ACHN (cell line): ENCODE measurements at places on chromosomes 13 and 19.

DNA sequence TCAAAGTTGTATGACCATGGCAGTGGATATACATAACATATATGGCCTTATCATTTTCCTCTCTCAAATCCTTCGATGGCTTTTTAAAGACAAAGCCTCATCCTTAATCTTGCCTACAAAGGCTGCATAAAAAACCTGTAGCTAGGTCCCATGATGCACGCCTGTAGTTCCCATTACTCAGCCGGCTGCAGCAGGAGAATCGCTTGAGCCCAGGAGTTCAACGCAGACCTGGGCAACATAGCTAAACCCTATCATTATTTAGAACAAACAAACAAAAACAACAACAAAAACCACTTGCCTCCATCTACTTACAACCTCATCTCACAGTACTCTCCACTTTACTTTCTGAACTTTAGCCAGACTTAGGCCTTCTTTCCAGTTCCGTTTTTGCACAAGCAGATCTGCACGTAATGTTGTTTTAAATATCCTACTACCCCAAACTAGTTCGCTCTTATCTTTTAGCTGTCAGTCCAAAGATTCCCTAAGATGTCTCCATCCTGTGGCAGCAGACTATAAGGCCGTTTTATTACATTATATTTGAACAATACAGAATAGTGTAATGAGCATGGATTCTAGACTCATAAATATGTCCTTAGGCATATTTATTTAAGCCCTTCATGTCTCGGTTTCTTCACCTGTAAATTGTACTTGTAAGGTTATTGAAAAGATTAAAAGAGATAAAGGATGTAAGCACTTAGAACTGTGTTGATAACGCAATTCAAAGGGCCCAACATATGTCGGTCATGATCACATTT is 969 bp upstream of the POMP start:
- DNase-seq = peak; percentile 4

GRCh38 chr13:55361141-55361540 is 1779.6 kb upstream of the PRR20A start:
- no peak for DNase-seq

- DNase-seq = no peak
These were observed 9.0 kb downstream of the SIGLEC11 start for GRCh38 chr19:49951806-49952478.

- peak; percentile 76 for DNase-seq
These were observed 10.4 kb downstream of the ATP4B start for GRCh38 chr13:113647351-113648215.

DNA sequence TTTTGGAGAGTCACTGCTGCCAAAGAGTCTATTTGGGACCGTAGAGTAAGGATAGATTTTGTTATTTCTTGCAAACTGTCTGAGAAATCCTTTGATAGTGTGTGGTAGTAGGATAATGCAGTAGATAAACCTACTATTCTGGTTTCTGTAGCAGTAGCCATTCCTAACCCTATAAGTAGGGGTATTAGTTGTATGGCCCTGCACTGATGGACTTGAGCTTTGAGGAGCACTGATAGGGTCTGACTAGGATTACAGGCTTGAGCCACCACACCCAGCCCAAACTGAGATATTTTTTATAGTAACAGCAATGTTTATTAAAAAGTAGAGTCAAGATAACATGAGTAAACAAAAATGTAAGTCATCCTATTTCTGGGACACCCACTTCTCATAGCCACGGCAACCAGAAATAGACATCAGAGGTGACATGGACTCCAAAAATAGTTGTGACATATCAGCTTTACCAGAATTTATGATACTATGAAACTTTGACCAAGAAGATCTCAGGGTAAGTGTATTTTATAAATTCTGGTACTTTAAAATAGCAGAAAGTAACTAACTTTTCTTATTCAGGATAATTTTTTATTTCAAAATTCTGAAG is 479.1 kb downstream of the SUCLA2 start:
- no peak for DNase-seq

DNA sequence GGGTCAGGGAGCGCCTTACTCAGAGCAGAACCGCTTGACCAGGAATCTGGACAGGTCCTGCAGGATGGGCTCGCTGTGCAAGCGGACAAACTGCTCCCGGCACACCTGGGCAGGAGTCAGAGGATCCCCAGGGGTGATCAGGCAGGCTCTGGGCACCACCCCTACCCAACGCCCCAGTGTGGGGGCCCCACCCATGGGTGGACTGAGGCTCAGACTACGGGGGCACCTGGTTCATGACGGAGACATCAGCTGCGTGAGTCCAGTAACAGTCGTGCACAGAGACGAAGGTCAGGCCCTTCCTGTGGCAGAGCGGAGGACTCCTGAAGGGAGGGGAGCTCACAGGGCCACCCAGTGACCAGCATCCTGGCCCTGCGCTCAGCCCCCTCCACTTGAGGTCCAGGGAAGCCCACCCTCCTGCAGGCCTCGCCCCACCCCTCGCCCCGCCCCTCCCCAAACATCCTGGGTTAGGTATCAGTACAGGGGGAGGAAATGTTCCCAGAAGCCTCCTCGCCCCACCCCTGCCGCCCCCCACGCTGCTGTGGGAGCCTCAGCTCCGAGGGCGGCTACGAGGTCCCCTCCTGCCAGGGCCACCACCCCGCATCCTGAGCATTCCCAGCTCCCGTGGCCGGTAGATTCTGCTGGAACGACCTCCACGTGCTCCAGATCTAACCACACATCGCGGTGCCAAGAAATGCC is 15.6 kb downstream of the POLRMT start:
- no peak for DNase-seq

GRCh38 chr13:42992764-42993122 is 702 bp upstream of the EPSTI1 start:
- no peak for DNase-seq

- no peak for DNase-seq
These were observed 166.5 kb downstream of the COG6 start for GRCh38 chr13:39821977-39822376.

DNA sequence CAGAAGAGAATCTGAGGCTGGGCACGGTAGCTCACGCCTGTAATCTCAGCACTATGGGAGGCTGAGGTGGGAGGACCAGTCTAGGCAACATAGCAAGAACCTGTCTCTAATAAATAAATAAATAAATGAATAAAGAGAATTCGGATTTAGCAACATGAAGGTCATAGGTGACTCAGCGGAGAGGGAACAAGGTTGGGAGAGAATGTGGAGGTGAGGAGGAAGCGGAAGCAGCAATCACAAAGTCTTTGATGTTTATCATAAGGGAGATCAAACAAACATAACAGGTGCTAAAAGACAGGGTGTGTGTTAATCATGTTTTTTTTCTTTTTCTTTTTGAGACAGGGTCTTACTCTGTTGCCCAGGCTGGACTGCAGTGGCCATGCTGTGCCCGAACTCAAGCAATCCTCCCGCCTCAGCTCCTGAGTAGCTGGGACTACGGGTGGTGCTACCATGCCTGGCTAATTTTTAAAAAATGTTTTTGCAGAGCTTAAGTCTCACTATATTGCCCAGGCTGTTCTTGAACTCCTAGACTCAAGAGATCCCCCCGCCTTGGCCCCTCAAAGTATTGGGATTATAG is 16.3 kb downstream of the PBX4 start:
- DNase-seq = no peak

DNA sequence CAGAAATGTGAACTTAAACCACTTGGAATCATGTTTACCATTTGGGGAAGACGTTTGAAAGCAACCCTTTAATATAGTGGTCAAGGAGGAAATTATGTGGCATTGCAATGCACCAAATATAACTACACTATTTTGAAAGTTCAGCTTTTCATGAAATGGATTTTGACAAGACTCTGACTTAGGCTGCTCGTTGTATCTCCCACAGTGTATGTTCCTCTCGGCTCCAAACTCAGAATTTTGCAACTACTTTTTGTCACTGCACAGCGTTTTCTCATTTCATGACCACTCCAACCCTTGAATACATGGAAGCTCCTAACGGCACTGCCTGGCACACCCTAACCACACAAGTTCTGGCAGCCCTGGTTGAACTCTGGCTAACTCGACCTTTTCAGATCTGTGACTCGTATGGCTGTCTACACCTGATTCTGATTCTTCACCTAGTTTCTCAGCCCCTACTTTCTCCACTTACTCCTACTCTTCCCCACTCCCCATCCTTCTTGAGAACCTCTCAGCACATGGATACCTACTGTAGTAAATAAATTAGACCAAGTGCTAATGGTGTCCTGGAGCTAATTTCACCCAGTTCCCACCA is 7.0 kb upstream of the POMP start:
- no peak for DNase-seq

DNA sequence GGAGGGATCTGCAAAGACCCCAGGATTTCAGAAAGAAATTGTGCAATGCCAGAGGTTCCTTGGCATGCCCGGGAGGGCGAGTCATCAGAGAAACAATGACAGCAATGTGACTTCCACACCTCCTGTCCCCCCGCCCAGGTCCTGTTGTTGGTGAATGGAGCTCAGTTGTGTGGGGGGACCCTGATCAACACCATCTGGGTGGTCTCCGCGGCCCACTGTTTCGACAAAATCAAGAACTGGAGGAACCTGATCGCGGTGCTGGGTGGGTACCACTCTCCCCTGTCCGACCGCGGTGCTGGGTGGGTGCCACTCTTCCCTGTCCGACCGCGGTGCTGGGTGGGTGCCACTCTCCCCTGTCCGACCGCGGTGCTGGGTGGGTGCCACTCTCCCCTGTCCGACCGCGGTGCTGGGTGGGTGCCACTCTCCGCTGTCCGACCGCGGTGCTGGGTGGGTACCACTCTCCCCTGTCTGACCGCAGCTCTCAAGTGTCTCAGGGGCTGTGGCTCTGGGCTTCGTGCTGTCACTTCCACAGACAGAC is 5.2 kb upstream of the F10 start:
- no peak for DNase-seq

GRCh38 chr19:34325981-34326787 is 38.8 kb upstream of the GPI start:
- no peak for DNase-seq

- DNase-seq = no peak
These were observed 29.1 kb downstream of the BRD4 start for GRCh38 chr19:15303105-15303780.

DNA sequence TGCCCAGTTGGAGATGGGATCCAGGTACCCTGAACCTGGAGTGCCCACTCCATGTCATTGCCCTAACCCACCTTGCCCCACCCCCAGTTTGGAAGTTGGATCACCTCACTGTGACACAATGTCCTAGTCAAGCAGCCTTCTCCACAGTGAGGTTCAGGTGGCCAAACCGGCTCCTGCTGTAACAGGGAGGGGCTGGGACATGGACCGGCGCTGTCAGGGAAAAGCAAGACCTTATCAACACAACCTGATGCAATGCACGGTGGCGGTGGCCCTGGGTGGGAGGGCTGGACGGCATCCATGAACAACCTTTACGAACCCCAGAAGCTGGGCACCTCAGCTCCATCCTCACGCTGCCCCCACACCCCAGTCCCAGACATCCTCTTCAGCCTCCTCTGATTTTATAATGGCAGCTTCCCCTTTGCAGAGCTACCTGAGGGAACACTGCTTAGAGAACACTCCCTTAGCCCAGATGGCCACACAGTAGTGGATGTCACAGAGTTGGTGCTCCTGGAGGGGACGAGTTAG is 1.6 kb upstream of the KRTDAP start:
- no peak for DNase-seq

- DNase-seq = no peak
These were observed 346.6 kb downstream of the TSHZ3 start for GRCh38 chr19:31002518-31003244.

DNA sequence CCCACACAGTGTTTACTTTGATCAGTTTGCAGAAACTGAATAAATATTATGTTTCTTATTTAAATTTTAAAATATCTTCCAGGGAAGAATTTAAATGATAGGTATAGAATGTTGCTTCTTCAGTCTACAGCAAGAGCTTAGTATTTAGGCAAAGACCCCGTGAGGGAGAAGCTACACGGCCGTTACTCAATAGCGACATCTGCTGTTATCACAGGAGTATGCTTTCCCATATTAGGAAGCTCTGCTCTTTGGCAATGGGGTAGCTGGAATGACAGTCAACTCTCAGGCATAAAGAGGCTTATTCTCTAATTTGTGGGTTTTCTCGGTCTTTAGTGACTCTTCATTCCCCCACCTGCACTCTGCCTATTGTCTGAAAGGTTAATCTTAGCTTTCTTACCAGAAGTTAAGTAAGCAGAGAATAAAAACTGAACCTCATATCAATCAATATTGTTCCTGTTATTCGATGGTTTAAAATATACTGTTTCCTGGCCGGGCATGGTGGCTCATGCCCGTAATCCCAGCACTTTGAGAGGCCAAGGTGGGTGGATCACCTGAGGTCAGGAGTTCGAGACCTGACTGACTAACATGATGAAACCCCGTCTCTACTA is 13.2 kb upstream of the LHFPL6 start:
- peak; percentile 65 for DNase-seq

- no peak for DNase-seq
These were observed 1.6 kb downstream of the FTL start for GRCh38 chr19:48966541-48967345.

DNA sequence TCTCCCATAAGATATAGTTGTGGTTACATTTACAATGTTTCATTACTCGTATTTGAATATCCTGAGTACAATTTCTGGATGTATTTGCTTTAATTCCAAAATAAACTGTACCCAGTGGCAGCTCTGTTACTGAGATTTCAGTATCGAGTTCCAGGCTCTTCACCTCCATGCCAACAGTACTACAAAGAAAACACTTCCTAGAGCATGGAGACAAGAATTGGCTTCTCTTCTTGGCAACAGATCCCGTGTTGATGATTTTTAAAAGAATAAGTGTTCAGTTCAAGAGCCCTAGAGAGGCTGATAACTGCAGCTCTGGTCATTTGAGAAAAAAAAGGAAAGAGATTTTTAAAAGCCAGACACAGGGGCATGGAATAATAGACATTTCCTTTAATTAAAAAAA is 302.8 kb downstream of the EFNB2 start:
- DNase-seq = no peak

DNA sequence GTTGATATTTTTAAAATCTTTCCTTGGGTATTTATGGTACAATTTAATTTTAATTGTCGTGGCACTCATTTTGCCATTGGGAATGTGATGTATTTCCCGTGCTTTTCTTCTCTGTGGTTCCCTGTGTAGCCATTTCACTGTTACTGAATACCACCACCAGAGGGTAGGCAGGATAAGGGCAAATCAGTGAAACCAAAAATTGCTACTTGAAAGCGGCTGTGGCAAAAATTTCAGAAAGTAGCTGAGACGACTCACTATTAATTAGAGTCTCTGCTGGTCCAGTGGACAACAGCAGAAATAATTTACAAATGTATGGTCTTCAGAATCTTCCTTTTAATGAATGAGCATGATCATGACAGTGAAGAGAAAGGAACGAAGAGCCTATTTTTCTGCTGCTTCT is 34.4 kb upstream of the MIR17HG start:
- peak; percentile 8 for DNase-seq

DNA sequence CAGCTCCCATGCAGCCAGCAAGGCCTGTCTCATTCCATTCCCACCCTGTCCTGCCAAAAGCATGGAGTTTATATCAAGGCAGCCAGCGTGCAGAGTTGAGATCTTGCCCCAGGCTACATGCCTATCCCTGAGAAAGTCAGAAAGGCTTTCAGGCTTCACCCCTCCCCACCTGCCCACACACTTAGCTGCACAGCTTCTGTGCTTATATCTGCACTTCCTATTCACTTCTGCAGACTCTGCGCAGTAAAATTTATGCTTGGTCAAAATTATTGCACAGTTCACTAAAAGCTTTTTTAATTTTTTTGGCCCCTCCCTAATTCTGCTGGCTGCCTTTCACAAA is 12.5 kb upstream of the ZNF675 start:
- no peak for DNase-seq
